ENCODE measurements at places on chromosomes 3 and 15.

DNA sequence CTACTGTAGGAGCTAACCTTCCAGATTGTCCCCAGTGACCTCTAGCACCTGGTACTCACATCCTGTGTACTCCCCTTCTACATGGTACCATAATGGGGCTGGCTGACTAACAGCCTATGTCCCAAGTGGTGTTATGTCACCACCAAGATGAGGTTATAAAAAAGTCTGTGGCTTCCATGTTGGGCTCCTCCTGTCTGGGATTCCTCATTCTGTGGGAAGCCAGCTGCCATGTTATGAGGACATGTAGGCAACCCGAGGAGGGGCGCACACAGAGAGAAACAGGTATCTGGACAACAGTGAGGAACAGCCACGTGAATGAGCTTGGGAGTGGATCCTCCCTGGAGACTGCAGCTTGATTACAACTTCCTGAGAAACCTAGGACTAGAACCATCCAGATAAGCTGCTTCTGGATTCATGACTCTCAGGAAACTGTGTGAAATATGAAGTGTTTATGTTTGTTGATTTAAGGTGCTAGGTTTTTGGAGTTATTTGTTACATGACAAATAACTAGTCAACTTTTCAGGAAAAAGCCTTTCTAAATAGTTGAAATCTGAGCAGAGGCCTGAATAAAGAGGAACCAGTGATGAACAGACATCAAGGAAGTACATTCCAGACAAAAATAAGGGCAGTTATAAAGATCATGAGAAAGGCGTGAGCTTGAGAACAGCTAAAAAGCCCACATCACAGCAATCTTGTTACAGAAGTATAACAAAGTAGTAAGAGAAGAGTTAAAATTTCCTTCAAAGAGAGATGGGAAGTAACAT lies 21.7 kb downstream of the GOLIM4 start:
- no peak for DNase-seq

- DNase-seq, result no peak
These were observed 5.0 kb downstream of the AEN start for GRCh38 chr15:88625943-88626741.

DNA sequence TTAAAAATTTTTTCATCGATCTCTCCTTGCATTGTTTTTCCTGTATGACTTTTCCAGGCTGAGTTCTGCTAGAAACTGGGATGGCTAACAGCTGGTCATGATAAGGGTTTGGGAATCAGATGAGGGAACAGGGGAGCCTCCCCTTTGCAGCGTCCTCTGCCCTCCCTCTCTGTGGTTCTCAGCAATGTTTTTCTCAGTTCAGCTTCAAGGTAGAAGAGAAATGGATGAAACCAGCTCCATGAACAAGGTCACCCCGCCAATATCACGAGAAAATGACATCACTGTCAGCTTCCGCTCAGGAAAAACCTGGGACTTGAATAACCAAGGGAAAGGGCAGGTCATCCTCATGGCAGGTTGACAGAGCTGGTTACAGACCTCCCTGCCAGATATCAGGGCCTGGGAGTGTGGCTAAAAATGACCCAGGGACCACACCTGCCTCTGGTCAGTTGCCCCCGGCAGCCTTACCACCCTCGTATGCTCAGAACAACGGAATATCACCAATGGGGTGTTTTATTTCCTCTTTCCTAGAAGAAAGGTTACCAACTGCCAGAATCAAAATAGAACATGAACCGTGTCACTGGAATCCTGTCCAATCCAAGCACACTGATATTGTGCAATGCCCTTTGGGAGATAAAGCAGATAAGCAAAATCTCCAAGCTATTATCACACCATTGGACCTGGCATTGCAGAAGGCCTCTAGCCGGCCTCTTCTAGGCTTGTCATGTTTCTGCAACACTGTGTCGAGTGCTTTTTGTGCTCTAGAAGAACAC lies 26.1 kb downstream of the LSM3 start:
- DNase-seq, result no peak

- DNase-seq, result no peak
These were observed 148.5 kb downstream of the OTOL1 start for GRCh38 chr3:161644891-161645635.

All from B cell (primary cell).